ENCODE measurements at places on chromosomes 2 and 18.

DNA sequence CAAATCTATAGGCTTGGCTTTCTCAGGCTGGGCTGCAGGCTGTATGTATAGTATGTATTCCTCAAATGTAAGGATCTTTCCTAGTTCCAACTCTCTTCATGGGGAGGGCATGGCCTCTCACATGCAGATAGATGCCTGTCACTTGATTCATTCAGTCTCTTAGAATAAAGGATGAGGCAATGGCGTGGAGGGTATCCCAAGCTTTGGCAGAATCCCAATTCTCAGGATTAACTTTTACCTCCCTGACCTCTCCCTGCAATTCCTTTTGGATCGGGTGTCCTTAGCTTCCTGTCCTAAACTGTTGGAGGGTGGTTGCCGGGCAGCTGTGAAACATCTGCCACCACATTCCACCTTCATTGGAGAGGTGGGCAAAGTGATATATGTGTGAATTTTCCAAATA, 80.3 kb downstream of the INSIG2 start:
- peak; percentile 54 for DNase-seq

GRCh38 chr2:190867212-190867611, 13.4 kb upstream of the GLS start:
- peak; percentile 93 for DNase-seq

DNA sequence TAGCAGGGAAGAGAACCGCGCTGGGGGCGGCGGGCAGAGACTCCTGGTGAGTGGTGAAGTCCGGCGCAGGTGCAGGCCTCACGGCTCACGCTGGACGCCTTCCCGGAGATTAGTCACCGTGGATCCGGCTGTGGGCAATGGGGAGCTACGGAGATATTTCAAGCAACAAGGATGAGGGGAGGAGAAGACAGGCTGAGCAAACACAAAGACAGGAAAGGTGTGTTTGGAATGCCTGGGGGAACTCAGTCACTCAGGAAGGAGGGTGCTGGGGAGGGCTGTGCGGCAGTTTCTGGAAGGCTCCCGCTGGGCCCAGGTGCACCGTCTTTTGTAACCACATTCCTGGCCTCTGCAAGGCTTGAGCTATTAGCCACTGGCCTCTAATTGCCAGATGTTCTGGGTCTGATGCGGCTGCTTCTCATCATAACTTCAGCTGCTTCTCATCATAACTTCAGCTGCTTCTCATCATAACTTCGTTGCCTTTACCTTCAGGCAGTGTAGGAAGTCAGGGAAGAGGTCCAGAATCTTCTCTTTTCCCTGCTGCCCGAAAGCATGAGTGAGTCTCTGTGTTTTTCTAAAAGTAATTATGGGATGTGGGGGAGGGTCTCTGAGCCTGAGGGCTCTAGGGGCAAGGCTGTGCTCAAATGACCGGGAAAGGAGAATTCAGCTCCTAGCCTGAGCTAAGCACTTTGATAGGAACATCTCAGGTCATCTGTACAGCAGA, 118.9 kb downstream of the PXDN start:
- DNase-seq: peak; percentile 80

- peak; percentile 71 for DNase-seq
Measured at GRCh38 chr2:219689676-219690628, 62.5 kb downstream of the SLC4A3 start.

DNA sequence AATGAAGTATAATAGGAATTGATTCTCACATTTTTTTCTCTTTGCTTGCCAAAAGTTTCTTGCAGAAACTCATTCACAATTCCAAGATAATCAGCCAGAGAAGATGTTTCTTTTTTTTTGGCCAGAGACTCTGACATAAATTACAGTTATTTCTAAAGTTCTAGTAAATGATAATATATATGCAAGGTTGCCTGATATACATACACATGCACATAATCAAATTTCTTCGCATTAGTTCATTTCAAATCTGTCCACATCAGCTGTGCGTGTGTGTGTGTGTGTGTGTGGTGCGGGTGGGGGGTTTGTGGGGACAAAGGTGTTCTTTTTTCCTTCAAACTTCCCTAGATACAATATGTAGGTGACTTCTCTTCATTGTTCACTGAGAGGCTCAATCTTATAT, 33.2 kb downstream of the OSGEPL1 start:
- peak; percentile 39 for DNase-seq

- DNase-seq: no peak
Measured at GRCh38 chr18:14935210-14935609, 187.2 kb downstream of the ANKRD30B start.

GRCh38 chr18:7725897-7726296, 158.8 kb downstream of the PTPRM start:
- DNase-seq: no peak
